B cell (primary cell): ENCODE measurements at places on chromosomes 4 and X.

- DNase-seq = no peak
These were observed 65.6 kb upstream of the PGM2 start for GRCh38 chr4:37760840-37761239.

GRCh38 chr4:173765751-173766150 is 235.7 kb upstream of the HAND2 start:
- no peak for DNase-seq

GRCh38 chr4:34365946-34366345 is 1878.4 kb downstream of the ARAP2 start:
- DNase-seq = no peak

DNA sequence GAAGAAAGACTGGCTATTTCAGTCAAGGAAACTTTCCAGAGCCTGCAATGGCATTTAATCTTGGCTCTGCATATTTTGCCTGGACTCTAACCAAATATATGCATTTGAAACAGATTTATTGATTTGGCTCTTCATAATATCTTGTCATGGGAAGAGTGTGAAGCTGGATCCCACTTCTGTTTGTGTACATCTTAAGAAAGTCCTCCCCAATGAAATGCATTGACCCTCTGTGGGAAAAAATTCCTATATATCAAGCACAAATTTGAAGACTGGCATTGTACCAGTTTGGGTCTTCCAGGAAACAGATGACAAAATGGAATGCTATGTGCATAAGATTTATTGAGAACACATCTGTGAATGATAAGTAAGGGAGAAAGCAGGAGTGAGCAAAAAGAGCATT is 897.3 kb upstream of the TENM3 start:
- no peak for DNase-seq

DNA sequence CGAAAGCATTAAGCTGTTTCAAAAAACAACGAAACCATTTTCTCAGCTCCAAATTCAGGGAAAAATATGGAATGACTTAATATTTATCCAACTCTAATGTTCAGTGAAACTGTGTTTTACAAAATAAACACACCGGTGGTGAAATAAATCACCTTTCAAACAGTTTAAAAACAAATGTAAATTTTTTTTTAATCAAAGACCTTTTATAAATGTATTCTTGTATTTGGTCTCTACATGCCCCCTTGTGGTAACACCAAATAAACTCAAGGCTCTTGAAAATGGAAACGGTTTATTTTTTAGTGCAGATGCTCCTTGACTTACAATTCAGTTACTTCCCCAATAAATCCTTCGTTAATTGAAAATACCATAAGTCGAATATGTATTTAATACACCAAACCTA is 45.8 kb upstream of the ITM2A start:
- DNase-seq = peak; percentile 24

DNA sequence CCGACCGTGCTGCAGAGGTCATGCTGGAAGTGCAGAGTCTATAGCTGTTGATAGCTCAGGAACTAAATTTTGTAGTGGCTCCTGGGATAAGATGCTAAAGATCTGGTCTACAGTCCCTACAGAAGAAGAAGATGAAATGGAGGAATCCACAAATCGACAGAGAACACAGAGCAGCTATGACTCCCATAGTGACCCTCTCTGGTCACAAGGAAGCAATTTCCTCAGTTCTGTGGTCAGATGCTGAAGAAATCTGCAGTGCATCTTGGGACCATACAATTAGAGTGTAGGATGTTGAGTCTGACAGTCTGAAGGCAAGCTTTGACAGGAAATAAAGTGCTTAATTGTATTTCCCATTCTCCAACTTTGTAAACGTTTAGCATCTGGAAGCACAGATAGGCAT is 8.8 kb downstream of the MANBA start:
- DNase-seq = no peak

- DNase-seq = no peak
These were observed 56.7 kb downstream of the MID1IP1 start for GRCh38 chrX:38857736-38858523.

DNA sequence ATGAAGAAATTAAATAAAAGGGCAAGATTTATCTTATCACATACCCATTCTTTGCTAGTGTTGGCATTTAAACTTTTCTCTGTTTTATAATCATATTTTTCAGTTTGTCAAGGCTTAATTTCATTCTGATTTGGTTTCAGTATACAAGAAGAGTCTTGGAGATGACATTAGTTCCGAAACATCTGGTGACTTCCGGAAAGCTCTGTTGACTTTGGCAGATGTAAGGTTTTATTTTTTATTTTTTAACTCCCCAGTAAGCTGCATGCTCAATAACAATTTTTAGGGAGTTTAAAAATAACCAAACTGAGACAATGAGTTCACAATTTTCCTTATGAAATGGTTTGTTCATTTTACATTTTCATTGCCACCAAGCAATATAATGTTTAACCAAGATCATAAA is 39.8 kb downstream of the ANXA3 start:
- DNase-seq = no peak

DNA sequence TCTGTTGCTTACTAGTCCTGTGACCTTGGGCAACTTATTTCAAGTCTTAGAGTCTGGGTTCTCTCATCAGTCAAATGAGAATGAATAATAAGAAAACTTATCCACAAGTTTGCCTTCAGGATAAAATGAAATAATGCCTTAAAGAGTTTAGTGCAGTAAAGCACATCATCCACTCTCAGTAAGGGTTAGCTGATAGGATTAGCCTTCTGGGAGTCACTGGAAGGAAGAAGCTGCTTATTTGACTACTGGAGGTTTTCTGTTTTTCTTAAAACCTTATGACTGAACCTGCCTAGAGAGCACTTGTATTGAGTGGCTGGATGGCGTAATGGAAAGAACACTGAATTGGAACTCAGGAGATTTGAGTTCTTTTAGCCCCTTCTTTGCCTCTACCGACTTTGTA is 1.8 kb downstream of the RNF128 start:
- no peak for DNase-seq

DNA sequence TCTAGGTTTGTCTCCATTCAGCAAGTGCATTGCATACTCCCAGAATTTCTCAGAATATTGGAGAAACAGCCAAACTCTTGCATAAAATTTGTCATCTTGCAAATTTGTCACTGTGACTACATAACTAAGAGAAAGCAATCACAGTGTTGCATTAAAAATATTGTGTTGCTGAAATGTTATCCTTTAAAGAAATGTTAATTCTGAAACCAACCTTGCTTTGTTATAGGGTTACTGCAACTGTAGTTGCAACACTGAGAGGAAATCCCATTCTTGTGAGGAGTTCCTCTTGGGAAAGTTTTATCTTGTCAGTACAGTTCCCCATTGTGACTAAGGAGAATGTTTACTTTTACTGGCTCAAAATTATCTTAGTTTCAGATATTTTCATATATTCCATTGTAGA is 20.9 kb downstream of the CYBB start:
- DNase-seq = no peak

DNA sequence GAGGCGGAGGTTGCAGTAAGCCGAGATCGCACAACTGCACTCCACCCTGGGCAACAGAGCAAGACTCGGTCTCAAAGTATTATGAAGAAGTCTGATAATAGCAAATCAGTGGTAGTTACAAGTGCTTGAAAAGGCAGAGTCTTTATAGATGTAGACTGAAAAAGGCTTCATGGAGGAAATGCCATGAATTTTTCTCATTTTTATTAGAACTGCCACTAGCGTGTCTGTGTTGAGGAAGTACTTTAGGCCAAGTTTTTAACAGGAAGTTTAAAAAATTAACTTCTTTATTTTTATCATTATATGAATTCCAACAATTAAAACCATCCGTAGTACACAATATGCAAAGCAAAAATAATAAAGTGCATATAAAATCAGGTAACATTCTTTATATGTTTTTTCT is 32.8 kb upstream of the IL13RA1 start:
- DNase-seq = no peak

DNA sequence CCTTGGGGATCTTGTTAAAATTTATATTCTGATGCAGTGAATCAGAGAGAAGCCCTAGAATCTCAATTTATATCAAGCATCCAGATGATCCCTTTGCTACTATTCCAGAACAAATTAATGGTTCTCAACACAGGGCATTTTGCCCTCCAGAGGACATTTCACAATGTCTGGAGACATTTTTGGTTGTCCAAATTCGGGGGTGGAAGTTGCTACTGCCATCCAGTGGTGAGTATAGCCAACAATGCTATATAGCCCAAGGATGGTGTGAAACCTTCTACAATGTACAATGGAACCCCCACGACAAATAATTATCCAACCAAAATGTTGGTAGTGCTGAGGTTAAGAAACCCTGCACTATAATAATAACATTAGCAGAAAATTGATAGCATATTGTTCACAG is 2440.0 kb downstream of the PCDH7 start:
- DNase-seq = no peak

GRCh38 chr4:120452001-120452400 is 385.4 kb upstream of the MAD2L1 start:
- no peak for DNase-seq

DNA sequence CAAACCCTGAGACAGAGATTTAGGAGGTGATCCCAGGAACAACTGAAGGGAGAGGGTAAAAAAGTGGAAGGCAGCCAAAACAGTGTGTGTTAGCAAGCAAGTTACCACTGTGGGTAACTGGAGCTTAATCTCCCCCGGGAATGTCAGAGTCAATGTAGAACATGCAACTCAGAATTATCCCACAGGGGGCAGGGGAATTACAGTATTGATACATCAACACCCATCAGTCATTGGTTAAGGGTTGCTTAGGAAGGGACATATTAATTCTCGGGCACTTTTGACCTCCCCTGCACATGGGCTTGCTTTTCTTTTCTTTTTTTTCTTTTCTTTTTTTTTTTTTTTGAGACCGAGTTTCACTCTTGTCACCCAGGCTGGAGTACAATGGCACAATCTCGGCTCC is 29.3 kb downstream of the CXorf58 start:
- no peak for DNase-seq

DNA sequence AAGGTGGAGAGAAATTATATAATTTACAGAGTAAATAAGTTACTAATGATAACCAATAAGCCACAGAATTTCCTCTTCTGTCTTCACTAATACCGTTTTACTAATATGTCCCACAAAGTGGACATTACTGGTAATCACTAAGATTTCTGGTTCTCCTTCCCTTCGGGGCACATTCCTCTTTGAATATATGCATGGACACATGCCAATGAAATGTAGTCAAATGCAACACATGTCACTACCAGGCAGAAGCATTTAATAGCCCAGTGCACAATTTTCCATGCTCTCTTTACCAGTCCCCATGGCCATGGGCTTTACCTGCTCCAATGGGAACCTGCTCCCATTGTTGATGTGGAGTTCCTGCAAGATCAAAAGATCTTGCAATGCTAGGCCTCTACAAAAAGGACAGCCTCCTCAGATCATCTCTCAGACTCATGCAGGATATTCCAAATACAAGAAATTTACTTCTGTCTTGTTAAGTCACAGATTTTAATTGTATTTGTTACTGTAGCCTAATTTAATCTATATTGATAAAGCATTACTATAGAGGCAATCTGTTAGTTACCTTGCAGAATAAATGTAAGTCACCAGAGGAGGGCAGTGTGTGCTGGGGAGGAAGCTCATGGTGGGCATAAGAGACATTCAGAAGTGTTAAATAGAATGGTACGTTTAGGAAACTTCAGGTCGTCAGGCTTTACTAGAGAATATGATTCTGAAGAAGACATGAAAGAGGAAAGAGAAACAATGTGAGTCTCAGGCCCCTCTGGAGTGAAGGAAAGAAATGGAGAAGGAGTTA is 37.1 kb upstream of the INPP4B start:
- DNase-seq = no peak

GRCh38 chr4:134375775-134376174 is 174.2 kb upstream of the PABPC4L start:
- DNase-seq = no peak

- DNase-seq = peak; percentile 2
These were observed 47.5 kb upstream of the GALNT7 start for GRCh38 chr4:173121076-173121561.

GRCh38 chrX:39157796-39158195 is 356.5 kb downstream of the MID1IP1 start:
- no peak for DNase-seq

- no peak for DNase-seq
These were observed 27.0 kb downstream of the TFDP3 start for GRCh38 chrX:133190877-133191738.

- DNase-seq = no peak
These were observed 22.4 kb downstream of the GPM6A start for GRCh38 chr4:175789647-175790046.

- no peak for DNase-seq
These were observed 46.7 kb downstream of the RUFY3 start for GRCh38 chr4:70768301-70768948.

GRCh38 chr4:186757696-186758355 is 34.2 kb upstream of the FAT1 start:
- no peak for DNase-seq

DNA sequence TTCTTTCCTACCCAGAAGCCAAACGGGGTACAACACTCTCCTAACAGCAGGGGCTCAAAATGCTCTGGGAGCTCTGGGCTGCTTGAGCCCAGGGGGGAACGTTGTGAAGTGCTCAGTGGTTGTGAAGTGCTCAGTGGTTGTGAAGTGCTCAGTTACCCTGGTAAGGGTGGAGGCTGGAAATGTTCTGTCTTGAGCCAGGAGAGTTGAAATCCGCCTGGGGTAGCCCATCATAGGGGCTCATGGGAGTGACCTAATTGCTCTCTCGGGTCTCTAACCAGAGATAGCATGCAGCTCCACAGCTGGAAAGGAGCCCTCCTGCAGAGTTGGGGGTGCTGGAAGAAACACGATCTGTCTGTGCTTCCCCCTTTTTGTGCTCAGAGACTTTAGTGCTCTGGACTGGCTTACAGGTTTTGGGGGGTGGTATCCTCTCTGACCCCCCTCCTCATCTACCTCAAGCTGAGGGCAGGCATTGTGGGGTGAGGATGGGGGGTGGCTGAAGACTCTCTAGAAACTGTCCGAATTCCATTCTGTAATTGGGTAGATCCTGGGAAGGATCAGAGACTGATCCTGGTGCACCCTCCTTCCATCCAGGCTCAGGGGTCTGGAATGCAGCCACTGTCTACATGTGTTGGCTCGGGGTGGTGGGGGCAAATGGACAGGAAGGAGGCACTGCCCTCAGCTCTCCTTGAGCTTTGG is 2.7 kb downstream of the EFNB1 start:
- no peak for DNase-seq

- DNase-seq = peak; percentile 57
These were observed 3.1 kb upstream of the MSX1 start for GRCh38 chr4:4856071-4857000.

GRCh38 chr4:64781737-64782326 is 372.6 kb upstream of the TECRL start:
- DNase-seq = peak; percentile 2

- no peak for DNase-seq
These were observed 383.7 kb upstream of the MAGEB18 start for GRCh38 chrX:25754399-25754798.
